ENCODE measurements at places on chromosomes 3 and 15.

DNA sequence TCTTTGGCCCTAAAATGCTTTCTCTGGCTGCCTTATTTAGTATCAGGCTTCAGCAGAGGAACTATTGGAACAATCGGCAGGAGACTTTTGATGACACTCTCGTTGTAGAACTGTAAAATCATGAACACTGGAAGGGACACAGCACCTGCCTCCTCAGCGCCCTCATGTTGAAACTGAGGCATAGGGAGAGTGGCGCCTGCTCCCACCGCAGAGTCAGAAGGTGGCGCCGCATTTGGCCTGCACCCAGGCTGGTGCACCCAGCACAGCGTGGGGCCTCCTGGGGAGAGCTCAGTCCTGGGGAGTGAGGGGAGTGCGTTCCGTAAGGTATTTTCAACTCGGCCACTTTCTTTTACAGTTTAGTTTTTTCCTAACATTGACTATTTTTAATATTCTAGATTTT, 78.2 kb upstream of the BLM start:
- no peak for DNase-seq

DNA sequence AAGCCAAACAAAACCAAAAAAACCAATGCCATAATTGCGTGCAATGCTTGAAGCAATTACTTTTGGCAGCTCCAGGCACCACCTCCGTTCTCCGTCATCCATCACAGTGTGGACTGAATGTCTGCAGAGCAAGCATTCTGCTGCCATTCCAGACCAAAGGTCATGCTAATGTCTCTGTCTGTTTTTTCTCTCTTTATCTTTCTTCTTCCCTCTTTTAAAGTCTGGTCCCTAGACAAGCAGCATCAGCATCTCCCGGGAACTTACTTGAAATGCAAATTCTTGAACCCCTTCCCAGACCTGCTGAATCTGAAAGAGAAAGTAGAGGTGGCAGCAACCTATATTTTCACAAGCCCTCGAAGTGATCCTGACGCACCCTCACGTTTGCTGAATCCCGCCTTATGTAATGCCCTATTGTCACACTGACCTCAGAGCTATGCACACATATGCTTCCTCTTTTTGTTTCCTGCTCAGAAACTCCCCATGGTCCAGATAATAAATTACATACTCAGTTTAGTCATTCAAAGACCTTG, 297.3 kb upstream of the PROK2 start:
- no peak for DNase-seq

GRCh38 chr3:113594066-113594465, 61.7 kb downstream of the SIDT1 start:
- DNase-seq = no peak

- DNase-seq = no peak
These were observed 46.3 kb downstream of the GASK1A start for GRCh38 chr3:43025423-43025822.

- DNase-seq = peak; percentile 22
These were observed 37.6 kb downstream of the NCEH1 start for GRCh38 chr3:172673210-172673679.

DNA sequence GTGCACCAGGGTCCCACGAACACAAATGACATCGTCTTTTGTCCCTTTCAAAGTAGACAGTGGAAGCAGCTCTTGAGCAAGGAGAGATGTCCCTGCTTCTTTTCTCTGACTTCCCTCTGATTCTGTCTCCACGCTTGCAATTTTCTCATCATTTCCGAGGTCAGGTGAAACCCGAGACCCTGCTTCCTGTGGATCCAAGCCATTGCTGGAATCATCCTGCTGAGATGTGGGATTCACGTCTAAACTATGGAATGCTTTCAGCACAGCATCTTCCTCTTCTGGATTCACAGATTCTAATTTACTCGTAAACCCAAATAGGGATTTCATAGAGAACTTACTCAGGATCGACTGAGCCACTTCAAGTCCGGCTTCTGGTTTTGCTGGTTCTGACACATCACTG, 127.1 kb downstream of the FMN1 start:
- DNase-seq = no peak

GRCh38 chr15:89543389-89543788, 31.9 kb upstream of the TICRR start:
- DNase-seq = no peak

DNA sequence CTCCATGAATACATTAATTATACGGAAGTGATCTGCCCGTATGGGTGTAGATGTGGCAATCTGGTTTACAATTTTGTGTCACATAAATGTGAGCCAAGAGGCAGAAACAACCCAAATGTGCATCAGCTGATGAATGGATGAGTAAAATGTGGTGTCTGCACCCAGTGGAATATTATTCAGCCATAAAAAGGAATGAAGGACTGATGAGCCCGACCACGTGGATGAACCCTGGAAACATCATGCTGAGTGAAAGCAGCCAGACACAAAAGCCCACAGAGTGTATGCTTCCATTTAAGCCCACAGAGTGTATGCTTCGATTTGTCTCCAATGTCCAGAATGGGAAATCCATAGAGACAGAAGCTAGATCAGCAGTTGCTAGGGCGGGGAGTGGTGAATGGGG, 27.6 kb upstream of the FBLN2 start:
- no peak for DNase-seq

DNA sequence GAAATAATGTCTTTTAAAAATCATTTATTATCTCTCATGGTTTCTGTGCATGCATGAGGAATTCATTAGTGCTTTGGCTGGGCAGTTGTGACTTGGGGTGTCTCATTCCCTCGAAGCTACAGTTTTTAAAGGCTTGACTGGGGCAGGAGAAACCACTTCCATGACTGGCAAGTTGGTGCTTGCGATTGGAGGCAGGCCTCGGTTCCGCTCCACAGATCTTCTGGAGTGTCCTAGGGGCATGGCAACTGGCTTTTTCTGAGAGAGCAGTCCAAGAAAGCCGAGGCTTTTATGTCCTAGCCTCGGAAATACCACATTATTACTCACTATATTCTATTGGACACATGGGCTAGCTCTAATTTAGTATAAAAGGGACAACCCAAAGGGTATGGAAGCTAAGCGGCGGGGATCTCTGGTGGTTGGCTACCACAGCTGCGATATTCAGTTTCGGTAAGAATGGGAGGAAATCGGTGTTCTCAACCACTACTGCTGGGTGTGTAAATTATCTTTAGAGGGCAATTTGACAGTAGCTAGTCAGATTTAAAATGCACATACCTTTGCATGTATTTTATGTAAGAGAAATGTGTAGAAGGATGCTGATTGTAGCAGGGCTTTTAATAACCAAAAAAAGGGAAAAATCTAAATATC, 48.8 kb upstream of the TOP2B start:
- DNase-seq = no peak

DNA sequence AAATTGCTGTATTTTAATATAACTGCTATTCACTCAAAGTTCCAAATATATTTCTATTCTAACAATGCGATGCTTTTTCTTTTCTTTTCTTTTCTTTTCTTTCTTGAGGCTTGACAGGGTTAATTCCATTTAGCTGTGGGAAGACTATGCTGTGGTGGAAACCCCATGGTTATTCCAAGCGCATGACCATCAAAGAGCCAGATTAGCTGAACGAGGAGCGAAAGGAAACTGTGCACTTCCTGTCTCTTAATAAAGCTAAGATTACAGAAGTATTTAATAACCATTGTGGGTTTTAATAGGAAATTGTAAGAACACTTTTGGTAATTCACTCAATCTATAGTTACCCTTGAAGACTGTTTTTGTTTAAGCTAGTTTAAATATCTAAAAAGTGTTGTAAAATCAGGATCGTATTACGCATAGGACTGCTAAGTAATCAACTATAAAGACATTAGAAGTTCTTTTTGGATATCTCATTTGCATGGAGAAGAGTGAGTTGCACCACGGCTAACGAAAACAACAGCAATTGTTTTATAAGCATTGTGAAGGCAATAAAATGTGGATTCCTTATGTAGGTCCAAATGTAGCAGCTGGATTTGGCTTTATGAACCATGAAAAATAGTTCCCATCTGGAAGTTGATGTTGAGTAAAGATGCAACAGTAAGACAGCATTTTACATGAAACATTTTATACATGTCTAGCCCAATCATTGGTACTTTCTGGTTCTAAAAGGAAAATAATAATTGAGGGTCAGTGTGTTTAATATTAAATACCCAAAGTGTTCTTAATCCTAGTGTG, 105.4 kb downstream of the ZIC1 start:
- no peak for DNase-seq

- peak; percentile 22 for DNase-seq
These were observed 10.3 kb downstream of the TM2D3 start for GRCh38 chr15:101641894-101642293.

- DNase-seq = no peak
These were observed 71.2 kb upstream of the LIPC start for GRCh38 chr15:58360421-58361090.

GRCh38 chr3:126873416-126873815, 109.5 kb upstream of the PLXNA1 start:
- no peak for DNase-seq

GRCh38 chr3:47871389-47871788, 68.5 kb downstream of the DHX30 start:
- DNase-seq = no peak

- DNase-seq = no peak
These were observed 15.9 kb downstream of the BSN start for GRCh38 chr3:49570028-49570654.

GRCh38 chr15:91186904-91187656, 87.0 kb downstream of the SV2B start:
- no peak for DNase-seq

- DNase-seq = no peak
These were observed 8.0 kb downstream of the CDAN1 start for GRCh38 chr15:42728972-42729371.

GRCh38 chr3:30659270-30660130, 53.1 kb downstream of the TGFBR2 start:
- peak; percentile 71 for DNase-seq

DNA sequence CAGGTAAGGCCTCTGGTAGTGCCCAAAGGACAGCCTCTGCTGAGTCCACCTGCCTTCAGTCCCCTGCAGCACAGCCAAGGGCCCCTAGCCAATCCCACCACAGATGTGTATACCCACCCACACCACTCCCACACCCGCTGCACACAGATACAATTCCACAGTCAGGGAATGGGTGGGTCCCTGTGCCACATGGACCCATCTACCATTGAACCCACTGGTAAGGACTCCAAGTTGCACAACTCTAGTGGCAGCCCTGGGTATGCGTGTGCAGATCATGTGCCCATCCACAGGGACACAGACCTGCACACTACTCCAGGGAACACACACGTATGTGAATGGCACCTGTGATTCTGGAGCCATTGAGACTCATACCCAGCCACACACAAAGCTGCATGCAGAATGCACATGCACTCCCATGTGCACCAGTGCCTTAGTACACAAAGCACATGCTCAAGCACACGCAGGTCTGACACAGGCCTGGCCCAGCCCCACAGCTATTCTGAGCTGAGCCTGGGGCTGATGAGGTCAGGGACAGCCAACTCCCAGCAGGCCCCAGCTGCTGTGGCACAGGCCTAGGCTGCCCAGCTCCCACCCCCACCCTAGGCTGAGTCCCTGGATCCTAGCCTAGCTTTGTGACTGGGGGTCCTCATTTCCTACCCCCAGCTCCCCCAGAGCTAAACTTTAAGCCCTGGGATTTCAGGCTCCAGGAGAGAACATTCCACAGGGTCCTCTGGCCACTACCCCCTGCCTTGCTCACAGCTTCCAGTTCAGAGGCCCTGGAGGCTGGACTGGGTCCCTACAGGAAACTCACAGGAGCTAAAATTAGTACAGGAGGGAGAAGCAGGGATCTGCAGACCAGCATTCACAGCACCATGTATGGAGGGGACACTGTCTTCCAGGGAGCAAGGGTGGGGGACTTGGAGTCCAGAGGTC, 2.7 kb upstream of the ALS2CL start:
- DNase-seq = no peak

- no peak for DNase-seq
These were observed 44.6 kb downstream of the CCDC54 start for GRCh38 chr3:107421881-107422280.

DNA sequence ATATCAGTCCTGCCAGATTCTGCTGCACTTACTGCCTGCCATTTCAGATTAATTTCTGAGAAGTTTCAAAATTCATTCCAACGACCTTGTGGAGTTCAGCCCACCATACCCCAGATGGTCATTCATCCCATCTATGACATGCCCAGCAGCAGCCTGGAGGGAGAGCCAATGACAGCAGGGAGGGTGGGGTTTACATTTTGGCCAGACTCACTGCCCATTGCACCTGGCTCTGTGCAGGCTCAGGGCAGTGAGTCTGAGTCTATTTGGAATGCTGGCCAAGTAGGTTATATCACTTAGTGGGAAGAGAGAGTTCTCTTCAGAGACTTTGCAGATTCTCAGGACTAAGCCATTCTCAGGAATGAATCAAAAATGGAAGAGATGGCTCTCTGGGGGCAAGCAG, 21.5 kb downstream of the SRPRB start:
- no peak for DNase-seq

- no peak for DNase-seq
These were observed 34.2 kb upstream of the GALNT15 start for GRCh38 chr3:16140116-16140893.

DNA sequence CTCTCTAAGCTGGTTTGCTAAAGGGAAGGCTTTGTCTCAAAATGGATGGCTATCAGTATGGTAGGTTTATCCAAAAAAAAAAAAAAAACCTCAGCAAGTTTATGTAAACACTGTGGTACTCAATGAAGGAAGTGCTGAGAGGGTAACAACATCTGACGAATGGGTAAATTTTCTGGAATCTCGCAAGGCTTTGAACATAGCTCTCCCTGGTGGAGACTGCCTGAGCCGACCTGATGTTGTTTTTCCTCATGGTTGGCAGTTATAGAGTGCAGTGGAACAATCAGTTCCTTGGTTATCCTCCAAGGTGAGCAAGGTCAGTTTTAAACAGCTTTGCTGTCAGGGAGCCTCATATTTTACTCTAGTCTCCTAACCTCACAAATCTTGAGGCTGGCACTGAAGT, 94.6 kb downstream of the ZPLD1 start:
- no peak for DNase-seq

- no peak for DNase-seq
These were observed 939.4 kb downstream of the MCTP2 start for GRCh38 chr15:95170561-95171380.

DNA sequence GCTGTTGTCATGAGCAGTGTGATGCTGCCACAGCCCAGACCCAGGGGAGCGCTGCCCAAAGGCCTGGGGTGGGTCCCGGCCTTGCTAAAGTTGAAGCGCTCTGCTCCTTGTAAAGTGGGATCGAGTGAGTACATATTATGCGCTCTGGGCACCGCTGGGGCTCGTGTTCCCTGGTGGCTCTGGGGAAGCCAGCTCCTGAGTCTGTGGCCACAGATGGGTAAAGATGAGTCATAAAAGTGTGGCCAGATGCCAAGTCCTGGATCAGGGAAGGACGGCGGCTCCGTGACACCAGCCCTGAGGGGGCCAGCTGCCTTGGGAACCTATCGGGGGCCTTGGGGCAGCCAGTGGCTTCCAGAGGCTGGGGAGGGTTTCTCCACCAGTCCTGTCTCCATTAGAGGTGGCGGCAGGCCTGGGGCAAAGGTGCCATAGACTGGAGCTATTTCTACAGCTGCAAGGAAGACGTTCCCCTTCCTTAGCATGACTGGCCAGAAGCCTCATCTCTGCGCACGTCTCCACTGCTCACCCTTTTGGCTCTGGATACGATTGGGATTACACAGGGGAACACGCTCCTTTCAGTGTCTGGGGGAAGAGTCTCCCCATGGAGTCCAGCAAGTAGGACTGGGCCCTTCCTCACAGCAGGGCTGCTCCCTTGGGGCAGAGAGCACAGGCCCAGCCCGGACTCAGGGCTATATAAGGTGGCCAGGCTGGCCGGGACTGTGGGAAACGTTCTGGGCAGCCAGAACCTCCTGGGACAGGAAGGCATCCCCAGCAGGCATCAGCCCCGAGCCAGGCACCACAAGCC, 1.2 kb upstream of the ITIH4 start:
- peak; percentile 51 for DNase-seq

- DNase-seq = no peak
These were observed 14.0 kb upstream of the SKIC8 start for GRCh38 chr15:78313383-78313782.

GRCh38 chr3:12454076-12454815, 30.0 kb upstream of the TSEN2 start:
- no peak for DNase-seq
